ENCODE measurements at places on chromosomes 7 and 10. TPM values are rescaled to one million over a fixed set of nuclear protein-coding genes. Genes with fewer than 3 reads are reported as not detected.

DNA sequence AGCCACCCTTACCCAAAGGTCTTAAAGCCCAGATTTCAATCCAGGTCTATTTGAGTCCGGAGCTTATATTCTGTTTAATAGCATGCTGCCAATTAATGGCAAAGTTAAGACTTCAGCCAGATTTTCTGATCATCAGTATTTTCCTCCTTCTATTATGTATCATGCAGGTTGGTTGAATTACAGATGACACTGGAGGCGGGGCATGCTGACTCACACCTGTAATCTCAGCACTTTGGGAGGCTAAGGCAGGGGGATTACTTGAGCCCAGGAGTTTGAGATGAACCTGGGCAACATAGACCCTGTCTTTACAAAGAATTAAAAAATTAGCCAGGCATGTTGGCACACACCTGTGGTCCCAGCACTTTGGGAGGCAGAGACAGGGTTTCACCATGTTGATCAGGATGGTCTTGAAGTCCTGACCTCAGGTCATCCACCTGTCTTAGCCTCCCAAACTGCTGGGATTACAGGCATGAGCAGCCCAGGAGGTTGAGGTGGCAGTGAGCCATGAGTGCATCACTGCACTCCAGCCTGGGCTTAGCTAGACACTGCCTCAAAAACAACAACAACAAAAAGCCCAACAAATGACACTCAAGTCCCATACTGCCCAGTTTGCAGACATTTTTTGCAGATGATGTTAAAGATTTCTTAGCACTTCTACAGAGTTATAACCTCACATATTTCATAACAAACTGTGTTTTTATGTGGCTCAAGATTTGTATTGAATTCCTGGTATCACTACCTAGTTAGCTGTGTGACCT lies 62.5 kb downstream of the MCU start:
- H3K4me1 ChIP-seq = peaks cover 22% of the 10 kb centered on the region
- H3K36me3 ChIP-seq = no peaks in the 10 kb centered on the region
- no peak for DNase-seq
- no peaks in the 10 kb centered on the region for H3K27me3 ChIP-seq
- H3K4me3 ChIP-seq = no peak overlapping the region

Gene C10orf53
- total RNA-seq = not detected

Gene OR6B1
- total RNA-seq = not detected

- no peak overlapping the region for H3K27ac ChIP-seq
- no peaks in the 10 kb centered on the region for H3K36me3 ChIP-seq
- DNase-seq = no peak
- H3K4me1 ChIP-seq = no peaks in the 10 kb centered on the region
- peaks cover 34% of the 10 kb centered on the region for H3K27me3 ChIP-seq
Measured at GRCh38 chr7:99953649-99954048, 22.2 kb downstream of the AZGP1 start.

Gene GPRIN2
- total RNA-seq = 4.4 TPM

DNA sequence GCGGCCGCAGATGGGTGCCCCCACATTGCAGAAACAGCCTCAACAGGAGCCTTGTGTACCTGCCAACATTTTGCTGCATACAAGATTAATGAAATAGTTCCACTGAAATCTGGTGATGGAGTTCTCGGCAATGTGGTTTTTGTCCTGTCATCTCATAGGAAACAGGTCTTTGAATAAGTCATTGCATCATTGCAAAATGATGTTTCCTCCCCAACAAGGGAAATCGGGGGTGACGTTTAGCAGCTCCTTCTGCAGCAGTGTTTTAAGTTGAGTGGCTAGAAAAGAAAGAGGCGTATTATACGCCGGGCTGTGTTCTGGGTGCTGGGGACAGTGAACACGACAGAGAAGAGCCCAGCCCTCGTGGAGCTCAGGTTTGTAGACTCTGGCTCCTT lies 177.0 kb downstream of the PRKAG2 start:
- no peak overlapping the region for H3K27ac ChIP-seq
- no peaks in the 10 kb centered on the region for H3K36me3 ChIP-seq
- peaks cover 26% of the 10 kb centered on the region for H3K4me1 ChIP-seq
- H3K27me3 ChIP-seq = no peaks in the 10 kb centered on the region

- no peak overlapping the region for H3K4me3 ChIP-seq
- no peaks in the 10 kb centered on the region for H3K27me3 ChIP-seq
- H3K4me1 ChIP-seq = no peaks in the 10 kb centered on the region
- H3K27ac ChIP-seq = no peak overlapping the region
- no peak for DNase-seq
- no peaks in the 10 kb centered on the region for H3K36me3 ChIP-seq
Measured at GRCh38 chr10:83248106-83248631, 891.1 kb upstream of the GHITM start.

Gene PAPSS2
- 23.8 TPM for total RNA-seq

DNA sequence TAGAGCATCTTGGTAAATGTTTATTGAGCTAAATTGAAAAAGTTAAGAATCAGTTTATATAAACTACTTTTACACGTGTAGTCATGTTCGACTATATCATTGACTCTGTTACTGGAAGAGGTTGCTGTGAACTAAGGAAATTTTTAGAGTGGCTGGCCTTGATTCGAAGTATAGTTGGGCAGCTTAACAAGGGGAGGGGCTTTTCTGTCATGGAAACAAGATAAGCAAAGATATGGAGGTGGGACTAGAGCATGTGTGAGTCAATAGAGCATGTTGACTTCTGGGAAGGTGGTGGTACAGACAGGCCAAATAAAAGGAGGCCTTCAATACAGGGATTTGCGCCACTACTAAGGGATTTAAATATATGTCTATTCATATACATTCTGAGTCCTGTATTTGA lies 7.6 kb downstream of the ATP5F1C start:
- peak overlapping the region; percentile 4 for H3K27ac ChIP-seq
- DNase-seq = no peak
- no peaks in the 10 kb centered on the region for H3K27me3 ChIP-seq
- peaks cover 26% of the 10 kb centered on the region for H3K4me1 ChIP-seq
- H3K4me3 ChIP-seq = no peak overlapping the region

GRCh38 chr10:104563548-104563947 lies 77.5 kb upstream of the SORCS3 start:
- no peaks in the 10 kb centered on the region for H3K4me1 ChIP-seq
- H3K4me3 ChIP-seq = no peak overlapping the region
- no peak for DNase-seq
- no peak overlapping the region for H3K27ac ChIP-seq

DNA sequence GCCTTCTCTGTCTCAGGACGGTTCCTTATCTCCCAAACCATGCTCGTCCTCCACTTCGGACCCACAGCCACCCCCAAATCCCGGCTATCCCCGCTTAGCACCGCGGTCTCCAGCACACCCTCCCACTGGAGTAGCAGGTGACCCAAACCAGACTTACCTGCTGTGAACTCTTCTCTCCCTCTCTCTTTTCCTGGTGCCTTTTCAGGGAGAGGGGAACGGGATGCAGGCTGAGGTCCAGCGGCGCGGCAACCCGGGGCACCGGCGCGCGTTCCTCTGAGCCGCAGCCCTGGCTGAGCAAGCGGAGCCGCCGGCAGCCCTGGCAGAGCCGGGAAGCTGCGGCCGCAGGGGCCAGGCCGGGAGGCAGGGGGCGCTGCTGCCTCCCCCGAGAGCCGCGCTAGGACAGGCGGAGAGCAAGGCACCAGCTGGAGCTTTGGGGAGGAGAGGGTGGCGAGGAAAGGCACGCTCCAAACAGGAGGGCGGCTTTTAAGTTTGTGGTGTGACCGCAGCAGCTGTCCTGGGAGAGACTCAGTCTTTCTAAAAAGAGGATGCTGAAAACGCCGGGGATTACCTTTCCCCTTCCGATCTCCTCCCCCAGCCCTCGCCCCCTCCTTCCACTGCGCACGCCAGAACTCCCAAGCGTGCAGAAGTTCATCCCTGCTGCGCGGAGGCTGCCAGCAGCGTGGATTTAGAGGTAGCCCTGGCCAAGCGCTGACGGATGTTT lies at the start of gene SEMA3D:
TSS of gene SEMA3D (minus strand) at position 536 of the 721 bp plus-strand sequence. CDS start 65,165 bp downstream, outside the sequence.
- peaks cover 29% of the 10 kb centered on the region for H3K27me3 ChIP-seq
- peak within 1 kb of the TSS; percentile 83 for H3K27ac ChIP-seq

GRCh38 chr10:96642973-96643372 lies 56.2 kb upstream of the TM9SF3 start:
- H3K4me3 ChIP-seq = no peak overlapping the region

- peak; percentile 32 for DNase-seq
- no peaks in the 10 kb centered on the region for H3K36me3 ChIP-seq
- no peak overlapping the region for H3K27ac ChIP-seq
- H3K27me3 ChIP-seq = peaks cover 12% of the 10 kb centered on the region
- peaks cover 5% of the 10 kb centered on the region for H3K4me1 ChIP-seq
Measured at GRCh38 chr7:26626156-26626555, 238.2 kb downstream of the SKAP2 start.

Gene OR2A1
- total RNA-seq = not detected

Gene CFAP70
- total RNA-seq = 9.7 TPM

- peaks cover 4% of the 10 kb centered on the region for H3K36me3 ChIP-seq
- H3K4me1 ChIP-seq = peaks cover under 1% of the 10 kb centered on the region
- H3K4me3 ChIP-seq = no peak overlapping the region
- no peaks in the 10 kb centered on the region for H3K27me3 ChIP-seq
- H3K27ac ChIP-seq = no peak overlapping the region
- no peak for DNase-seq
Measured at GRCh38 chr10:97612386-97612785, 20.9 kb downstream of the MORN4 start.

Gene FASTK
- total RNA-seq = 118 TPM

GRCh38 chr10:93995598-93996271 lies 2.0 kb downstream of the PLCE1 start:
- DNase-seq = no peak
- peaks cover 8% of the 10 kb centered on the region for H3K36me3 ChIP-seq
- H3K27me3 ChIP-seq = peaks cover 59% of the 10 kb centered on the region
- H3K27ac ChIP-seq = no peak overlapping the region
- peak overlapping the region; percentile 87 for H3K4me3 ChIP-seq

Gene CFAP43
- 1.6 TPM for total RNA-seq

Gene CALHM2
- total RNA-seq = 27.8 TPM

GRCh38 chr10:92692697-92693533 lies 3.2 kb downstream of the HHEX start:
- DNase-seq = no peak
- no peaks in the 10 kb centered on the region for H3K4me1 ChIP-seq
- H3K36me3 ChIP-seq = peaks cover under 1% of the 10 kb centered on the region

Gene TNRC18
- total RNA-seq = 169 TPM

DNA sequence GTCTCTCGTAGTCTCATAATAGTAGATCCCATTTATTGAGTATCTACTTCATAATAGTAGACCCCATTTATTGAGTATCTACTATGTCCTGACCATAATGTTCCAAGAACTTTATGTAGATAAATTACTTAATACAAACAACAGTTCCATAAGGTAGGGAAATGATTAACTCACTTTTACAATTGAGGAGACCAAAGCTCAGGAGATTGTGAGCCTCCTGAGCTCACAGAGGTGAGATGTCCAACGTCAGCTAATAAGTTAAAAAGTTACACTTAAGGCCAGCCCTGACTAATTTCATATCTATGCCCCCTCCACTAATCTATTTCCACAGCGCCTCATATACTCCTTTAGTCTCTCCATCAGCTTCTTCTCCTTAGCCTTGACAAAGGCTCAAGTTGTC lies 17.5 kb upstream of the GGCT start:
- no peak overlapping the region for H3K4me3 ChIP-seq
- H3K27me3 ChIP-seq = no peaks in the 10 kb centered on the region
- no peaks in the 10 kb centered on the region for H3K36me3 ChIP-seq

GRCh38 chr10:80769700-80770160 lies 232.0 kb downstream of the SH2D4B start:
- DNase-seq = no peak
- H3K27ac ChIP-seq = no peak overlapping the region
- no peaks in the 10 kb centered on the region for H3K36me3 ChIP-seq
- peaks cover 9% of the 10 kb centered on the region for H3K4me1 ChIP-seq
- H3K27me3 ChIP-seq = no peaks in the 10 kb centered on the region

Gene C10orf67
- total RNA-seq = 0.17 TPM

Gene CRTAC1
- 5.3 TPM for total RNA-seq

DNA sequence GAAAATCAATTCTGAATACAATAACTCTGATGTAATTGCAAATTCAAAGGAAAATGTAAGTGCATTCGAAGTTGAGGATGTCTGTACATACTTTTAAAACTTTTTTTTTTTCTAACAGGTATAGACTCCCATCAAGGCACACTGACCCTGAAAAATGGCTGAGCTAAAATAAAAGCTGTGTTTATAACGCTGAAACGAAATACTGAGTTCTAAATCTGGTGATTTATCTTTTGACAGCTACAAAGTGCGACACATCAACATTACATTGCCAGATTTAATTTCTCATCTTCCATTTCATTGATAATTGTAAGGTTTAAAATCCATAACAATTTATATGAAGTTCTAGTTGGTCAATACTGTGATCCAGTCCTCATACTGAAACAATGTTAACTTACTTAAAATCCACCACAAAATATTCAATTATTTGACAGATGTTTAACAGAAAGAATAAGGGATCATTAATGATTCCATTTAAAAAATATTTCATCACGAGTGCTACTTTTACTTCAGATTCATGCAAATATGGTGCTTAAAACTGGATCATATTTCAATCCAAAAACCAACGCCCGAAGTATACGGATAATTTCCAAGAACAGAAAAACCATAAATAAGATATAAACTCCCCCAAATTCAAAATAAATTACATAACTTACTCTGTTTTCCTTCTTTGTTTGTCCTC lies 1.4 kb downstream of the RAB11FIP2 start:
- peaks cover 29% of the 10 kb centered on the region for H3K4me1 ChIP-seq
- no peak for DNase-seq
- H3K27ac ChIP-seq = peak overlapping the region; percentile 72
- no peaks in the 10 kb centered on the region for H3K27me3 ChIP-seq
- H3K36me3 ChIP-seq = peaks cover 8% of the 10 kb centered on the region

Gene CLEC2L
- total RNA-seq = 0.21 TPM

Gene GNGT1
- not detected for total RNA-seq

DNA sequence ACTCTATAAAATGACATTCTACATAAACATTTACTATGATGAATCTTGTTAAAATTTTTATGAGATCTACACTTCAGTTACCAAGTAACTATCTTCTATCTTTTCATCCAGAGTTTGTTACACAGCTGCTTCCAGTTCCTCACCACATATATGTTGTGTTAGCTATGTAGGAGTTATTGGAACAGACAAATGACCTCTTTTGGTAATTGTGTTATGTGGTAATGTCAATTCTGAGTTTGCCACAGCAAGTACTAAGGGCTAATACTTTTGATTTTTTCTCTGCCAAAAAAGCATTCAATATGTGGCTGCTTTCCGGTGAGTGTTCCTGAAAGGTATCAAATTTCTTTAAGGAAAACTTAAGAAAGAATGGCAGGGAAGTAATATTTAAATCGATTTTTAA lies 573.9 kb upstream of the PCDH15 start:
- no peak overlapping the region for H3K4me3 ChIP-seq
- H3K27me3 ChIP-seq = no peaks in the 10 kb centered on the region
- no peak overlapping the region for H3K27ac ChIP-seq
- H3K36me3 ChIP-seq = no peaks in the 10 kb centered on the region
- H3K4me1 ChIP-seq = peaks cover 17% of the 10 kb centered on the region
- no peak for DNase-seq

Gene MCM10
- 31.7 TPM for total RNA-seq

Gene PNLIPRP2
- 1.2 TPM for total RNA-seq

GRCh38 chr10:44478876-44479705 lies 94.2 kb upstream of the CXCL12 start:
- peaks cover 8% of the 10 kb centered on the region for H3K4me1 ChIP-seq
- H3K27me3 ChIP-seq = no peaks in the 10 kb centered on the region
- DNase-seq = no peak
- H3K36me3 ChIP-seq = no peaks in the 10 kb centered on the region

GRCh38 chr10:61985715-61986114 lies 84.2 kb downstream of the ARID5B start:
- no peaks in the 10 kb centered on the region for H3K27me3 ChIP-seq
- H3K27ac ChIP-seq = no peak overlapping the region
- peaks cover 30% of the 10 kb centered on the region for H3K4me1 ChIP-seq
- H3K4me3 ChIP-seq = no peak overlapping the region
- H3K36me3 ChIP-seq = peaks cover 25% of the 10 kb centered on the region

- H3K4me3 ChIP-seq = no peak overlapping the region
- DNase-seq = no peak
- no peaks in the 10 kb centered on the region for H3K4me1 ChIP-seq
- H3K27me3 ChIP-seq = no peaks in the 10 kb centered on the region
- no peak overlapping the region for H3K27ac ChIP-seq
Measured at GRCh38 chr7:118745927-118746326, 521.4 kb downstream of the ANKRD7 start.

Gene ZYX
- 73.2 TPM for total RNA-seq
